ENCODE measurements at places on chromosomes 11 and 22.

GRCh38 chr22:25402160-25402500 lies 162.3 kb upstream of the GRK3 start:
- DNase-seq, result no peak

GRCh38 chr11:47750725-47751124 lies 16.4 kb downstream of the FNBP4 start:
- no peak for DNase-seq

GRCh38 chr11:35277827-35278226 lies 138.9 kb downstream of the CD44 start:
- no peak for DNase-seq

- no peak for DNase-seq
Observed at GRCh38 chr11:104968856-104969776, 742 bp upstream of the CASP4 start.

- DNase-seq, result peak; percentile 84
Observed at GRCh38 chr11:16881074-16881709, 133.0 kb downstream of the PLEKHA7 start.

DNA sequence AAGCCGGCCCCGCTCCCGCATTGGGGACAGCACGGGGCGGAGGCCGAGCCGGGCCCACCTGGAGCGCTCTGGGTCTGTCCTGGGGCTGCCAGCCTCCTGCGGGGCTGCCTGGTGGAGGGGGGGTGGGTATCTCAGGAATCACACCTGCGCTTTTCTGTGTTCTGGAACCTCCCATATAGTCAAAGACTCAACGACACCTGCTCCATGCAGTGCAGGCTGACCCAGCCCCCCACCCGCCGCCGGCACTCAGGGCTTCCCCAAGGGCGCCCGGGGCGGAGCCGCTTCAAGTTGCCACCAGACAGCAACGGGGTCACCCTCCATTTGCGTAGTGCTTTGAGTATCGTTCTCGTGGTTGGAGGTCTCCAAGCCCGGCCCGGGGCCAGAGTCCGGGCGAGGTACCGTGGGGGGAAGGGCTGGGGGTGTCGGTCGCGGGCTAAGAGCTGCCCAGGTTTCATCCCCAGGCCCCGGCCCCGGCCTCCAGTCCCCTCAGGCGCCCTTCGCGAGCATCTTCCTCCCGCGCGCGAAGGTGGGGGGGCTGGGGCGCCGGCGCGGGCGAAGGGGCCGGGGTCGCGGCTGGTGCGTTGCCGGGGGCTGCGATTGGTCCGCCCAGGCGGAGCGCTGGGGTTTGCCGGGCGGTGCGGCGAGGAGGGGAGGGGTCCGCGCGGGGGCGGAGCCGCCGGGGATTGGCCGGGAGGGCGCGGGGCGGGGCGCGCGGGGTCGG lies 6.6 kb downstream of the TSPAN4 start:
- no peak for DNase-seq

- DNase-seq, result no peak
Observed at GRCh38 chr11:99519095-99519494, 498.3 kb downstream of the CNTN5 start.

GRCh38 chr11:7545611-7546010 lies 31.8 kb downstream of the PPFIBP2 start:
- no peak for DNase-seq

GRCh38 chr22:30870451-30871345 lies 97.9 kb downstream of the MORC2 start:
- no peak for DNase-seq

GRCh38 chr22:38531251-38531938 lies 25.3 kb upstream of the DDX17 start:
- DNase-seq, result no peak

- no peak for DNase-seq
Observed at GRCh38 chr11:70435765-70436500, 37.6 kb downstream of the CTTN start.

DNA sequence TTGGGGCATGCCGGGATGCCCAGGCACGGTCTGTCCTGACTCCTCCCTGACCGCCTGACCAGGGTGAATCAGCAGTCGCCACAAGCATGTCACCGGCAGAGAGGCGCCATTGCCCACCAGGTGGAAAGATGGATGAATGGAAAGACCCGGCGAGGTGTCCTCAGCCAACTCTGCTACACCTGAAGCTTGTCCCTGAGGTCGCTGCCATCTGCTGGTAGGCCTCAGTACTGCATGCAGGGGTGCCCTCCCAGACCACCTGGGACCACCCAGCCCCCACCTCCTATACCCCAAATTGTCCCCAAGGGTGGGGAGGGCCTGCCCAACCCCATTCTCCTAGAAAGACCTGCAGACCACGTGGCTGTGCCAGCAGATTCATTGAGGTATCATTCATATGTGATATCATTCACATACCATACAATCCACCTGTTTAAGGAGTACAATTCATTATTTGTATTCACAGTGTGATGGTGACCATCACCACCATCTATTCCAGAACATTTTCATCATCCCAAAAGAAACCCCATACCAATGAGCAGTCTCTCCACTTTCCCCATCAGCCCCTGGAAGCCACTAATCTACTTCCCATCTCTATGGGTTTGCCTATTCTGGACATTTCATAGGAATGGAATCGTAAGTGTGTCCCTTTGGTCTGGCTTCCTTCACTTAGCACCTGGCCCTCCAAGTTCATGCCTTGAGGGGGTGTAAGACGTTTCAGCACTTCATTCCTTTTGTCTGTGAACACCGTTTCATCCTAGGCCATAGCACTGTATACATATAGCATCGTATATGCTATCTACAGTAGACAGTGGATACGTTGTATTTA lies 17.5 kb downstream of the FGF3 start:
- DNase-seq, result no peak

- DNase-seq, result peak; percentile 72
Observed at GRCh38 chr11:68206211-68206610, 6.9 kb downstream of the KMT5B start.

DNA sequence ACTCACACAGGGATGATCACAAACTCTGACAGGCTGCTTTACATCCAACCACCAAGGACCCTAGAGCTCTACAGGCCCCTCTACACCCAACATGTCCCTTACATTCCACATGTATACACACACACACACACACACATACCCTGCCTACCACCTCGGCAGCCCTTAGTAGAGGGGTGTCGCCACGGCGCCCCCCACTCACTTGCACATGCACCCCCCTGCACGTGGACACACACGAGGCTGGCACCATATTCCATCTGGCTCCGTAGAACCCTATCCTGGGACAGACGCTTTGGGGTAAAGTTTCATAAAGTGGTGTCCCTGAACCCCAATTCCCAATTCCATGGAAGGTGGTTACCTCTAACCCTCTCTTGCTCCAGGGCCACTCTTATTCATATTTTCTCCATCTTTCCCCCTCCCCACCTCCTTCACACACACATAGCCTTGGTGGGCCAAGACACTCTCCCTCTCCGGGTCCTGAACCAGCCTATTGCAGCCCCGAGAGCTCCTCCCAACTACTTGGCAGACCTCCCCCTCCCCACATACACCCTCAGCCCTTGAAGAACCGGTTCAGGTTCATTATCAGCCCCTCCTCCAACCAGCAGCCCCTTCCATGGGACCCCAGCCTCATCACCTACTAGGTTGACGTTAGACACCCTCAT lies 809 bp downstream of the PDE2A start:
- no peak for DNase-seq

- no peak for DNase-seq
Observed at GRCh38 chr11:35963911-35964310, 20.0 kb downstream of the LDLRAD3 start.

GRCh38 chr22:49856343-49856742 lies 2.7 kb downstream of the ZBED4 start:
- DNase-seq, result no peak

- DNase-seq, result peak; percentile 80
Observed at GRCh38 chr11:7936615-7937014, 4.9 kb downstream of the OR10A3 start.

- no peak for DNase-seq
Observed at GRCh38 chr11:69208190-69209037, 52.7 kb downstream of the SMIM38 start.

DNA sequence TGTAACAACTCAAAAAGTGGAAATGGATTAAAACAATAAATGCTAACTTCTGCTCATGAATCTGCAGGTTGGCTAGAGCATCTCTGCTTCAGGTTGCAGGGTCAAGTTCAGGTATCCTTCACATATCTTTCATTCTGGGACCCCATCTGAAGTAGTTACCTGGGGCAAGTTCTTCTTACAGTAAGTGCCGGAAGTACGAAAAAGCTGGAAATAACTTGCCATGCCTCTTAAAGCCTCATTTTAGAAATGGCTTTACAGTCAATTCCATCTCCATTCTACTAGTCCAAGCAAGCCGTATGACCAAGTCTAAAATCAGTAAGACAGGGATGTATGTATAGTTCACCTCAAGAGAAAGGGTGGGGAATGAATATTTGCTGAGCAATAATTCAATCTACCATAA lies 93.7 kb downstream of the FCHSD2 start:
- no peak for DNase-seq

GRCh38 chr11:63961608-63962412 lies 12.6 kb upstream of the COX8A start:
- DNase-seq, result peak; percentile 82

GRCh38 chr22:27769012-27769411 lies 32.5 kb downstream of the MN1 start:
- DNase-seq, result no peak

DNA sequence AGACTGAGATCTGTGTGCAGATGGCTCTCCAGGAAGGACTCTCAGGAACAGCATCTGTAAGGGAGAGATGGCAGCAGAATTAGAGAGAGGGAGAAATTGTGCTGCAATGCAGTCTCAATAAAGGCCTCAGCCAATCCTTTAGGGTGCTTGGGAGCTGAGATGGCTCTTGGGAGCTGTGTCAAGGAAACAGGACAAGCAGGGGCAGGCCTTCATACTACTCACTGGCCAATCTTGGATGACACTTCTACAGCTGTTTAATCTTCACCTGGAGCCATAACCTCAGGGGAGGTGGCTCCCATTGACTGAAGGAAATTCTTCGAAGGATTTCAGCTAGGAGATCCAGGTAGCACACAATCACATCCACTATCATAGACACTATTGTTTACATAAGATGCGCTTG lies 10.0 kb downstream of the OR5B21 start:
- peak; percentile 84 for DNase-seq

GRCh38 chr11:21511835-21512440 lies 680.9 kb upstream of the ANO5 start:
- DNase-seq, result peak; percentile 87

DNA sequence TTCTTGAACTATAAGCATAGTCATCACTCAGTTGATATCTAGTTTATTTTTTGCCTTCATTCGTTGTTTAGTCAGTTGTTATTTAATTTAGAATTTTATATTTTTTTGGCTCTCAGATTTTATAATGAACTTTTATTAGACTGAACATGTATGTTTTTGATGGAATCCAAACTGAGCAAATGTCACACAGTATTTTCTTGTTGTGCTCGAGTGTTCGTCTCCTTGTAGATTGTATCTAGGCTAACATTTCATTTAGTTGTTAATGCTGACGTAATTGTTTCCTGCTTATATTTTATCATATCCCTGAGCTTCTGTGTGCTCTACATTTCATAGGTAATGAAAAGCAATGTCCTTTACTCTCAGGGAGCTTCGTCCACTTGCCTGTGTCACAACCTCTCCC lies 286.2 kb downstream of the TMEM135 start:
- no peak for DNase-seq

DNA sequence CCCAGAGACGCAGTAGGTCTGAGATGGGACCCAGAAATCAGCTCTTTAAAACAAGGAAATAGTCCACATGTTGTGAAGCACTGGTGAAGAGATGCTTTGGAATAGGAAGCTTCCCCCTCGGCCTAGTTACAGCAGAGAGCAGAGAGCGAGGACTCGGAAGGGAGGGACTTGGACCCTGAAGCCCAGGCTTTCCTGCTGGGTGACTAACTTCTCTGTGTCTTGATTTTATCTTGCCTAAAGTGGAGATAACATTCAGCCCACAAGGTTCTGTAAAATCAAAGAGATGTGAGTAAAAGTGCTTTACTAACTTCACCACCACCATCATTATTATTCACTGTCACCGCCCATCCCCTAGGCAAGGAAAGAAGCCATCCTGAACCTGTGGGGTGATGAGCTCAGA lies 58.4 kb downstream of the THAP12 start:
- no peak for DNase-seq

GRCh38 chr11:16110886-16111285 lies 245.5 kb downstream of the SOX6 start:
- no peak for DNase-seq

DNA sequence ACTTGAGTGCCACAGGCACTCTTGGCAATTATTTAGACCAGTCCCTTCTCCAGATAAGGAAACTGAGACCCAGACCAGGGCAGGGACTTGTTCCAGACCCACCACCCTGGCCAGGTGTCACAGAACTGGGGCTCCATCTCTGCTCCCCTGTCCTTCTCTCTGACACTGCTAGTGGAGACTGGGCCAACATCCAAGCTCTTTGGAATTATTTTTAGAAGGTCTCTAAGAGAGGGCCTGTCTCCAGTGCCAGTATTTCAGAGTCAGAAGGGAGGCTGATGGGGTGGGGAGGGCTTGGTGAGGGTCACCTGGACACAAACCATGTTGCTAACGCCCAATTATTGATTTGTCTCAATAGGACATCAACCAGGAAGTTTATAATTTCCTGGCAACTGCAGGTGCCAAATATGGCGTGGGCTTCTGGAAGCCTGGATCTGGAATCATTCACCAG lies 32.7 kb downstream of the POLR3H start:
- no peak for DNase-seq

DNA sequence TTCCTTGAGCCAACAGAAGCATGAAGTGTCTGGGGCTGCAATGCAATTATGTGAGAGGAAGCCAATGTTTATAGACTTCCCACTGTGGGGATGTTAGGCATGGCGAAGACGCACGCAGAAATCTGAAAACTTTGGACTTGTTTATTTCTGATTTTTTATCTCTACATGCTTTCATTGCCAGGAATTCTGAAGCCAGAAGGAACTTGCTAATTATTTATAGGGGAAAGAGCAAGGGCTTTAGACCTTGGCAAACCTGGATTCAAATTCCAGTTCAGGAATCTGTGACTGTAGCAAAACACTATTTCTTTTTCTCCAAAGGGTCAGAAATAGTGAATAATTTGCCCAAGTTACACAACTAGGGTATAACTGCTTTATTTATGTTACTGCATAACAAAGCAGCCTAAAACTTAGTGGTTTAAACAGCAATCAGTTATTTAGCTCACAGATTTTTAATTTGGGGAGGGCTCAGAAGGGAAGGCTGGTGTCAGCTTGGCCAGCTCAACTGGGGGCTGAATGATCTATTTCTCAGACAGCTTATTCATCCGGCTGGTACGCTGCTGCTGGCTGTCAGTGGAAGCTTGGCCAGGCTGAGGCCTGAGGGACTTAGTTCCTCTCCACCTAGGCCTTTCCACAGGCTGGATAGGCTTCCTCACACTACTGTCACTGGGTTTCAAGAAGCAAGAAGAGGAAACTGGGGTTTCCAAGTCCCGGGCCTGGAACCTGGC lies 1.9 kb upstream of the OR6Q1 start:
- DNase-seq, result no peak

- no peak for DNase-seq
Observed at GRCh38 chr11:44199816-44200215, 104.3 kb downstream of the EXT2 start.

- DNase-seq, result no peak
Observed at GRCh38 chr11:88478136-88478815, 140.7 kb upstream of the CTSC start.

- DNase-seq, result no peak
Observed at GRCh38 chr11:64409707-64410403, 50.9 kb downstream of the RPS6KA4 start.
